Left ventricle myocardium superior (tissue), 1 donor: ENCODE measurements at places on chromosomes 5 and 9. TPM values are rescaled to one million over a fixed set of nuclear protein-coding genes. Genes with fewer than 3 reads are reported as not detected.

GRCh38 chr9:122389195-122389594 is 18.4 kb downstream of the PTGS1 start:
- no peak for DNase-seq

The CDH18 gene
- total RNA-seq = not detected

The GARIN3 gene
- not detected for total RNA-seq

DNA sequence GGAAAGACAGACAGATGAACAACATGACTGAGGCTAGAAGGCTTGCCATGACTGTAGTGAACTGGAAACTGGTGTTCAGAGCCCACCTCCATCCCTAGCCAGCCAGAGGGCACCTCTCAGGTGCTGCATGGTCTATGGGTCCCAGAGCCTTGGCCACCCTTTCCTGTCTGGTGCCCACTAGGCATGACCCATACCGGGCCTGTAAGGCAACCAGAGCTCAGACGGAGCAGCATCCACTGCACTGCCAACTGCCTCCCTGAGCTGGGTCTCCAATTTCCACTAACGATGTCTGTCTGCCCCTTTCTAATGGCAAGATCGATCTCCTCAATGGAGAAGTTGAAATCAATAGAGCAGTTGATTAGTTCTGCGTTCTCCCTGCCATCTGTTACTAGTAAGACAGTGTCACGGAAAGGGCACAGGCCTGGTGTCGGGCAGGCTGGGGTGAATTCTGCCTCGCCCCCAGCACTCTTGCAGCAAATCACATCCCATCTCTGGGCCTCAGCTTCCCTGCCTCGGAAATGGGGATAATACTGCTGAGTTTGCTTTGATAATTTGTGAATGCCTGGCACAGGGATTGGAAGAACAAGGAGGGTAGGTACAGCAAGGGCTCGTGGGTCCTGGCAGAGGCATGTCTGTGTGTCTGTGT is 172.3 kb upstream of the MVB12B start:
- DNase-seq = no peak

The SLIT3 gene
- 8.4 TPM for total RNA-seq

The MEIKIN gene
- total RNA-seq = not detected

DNA sequence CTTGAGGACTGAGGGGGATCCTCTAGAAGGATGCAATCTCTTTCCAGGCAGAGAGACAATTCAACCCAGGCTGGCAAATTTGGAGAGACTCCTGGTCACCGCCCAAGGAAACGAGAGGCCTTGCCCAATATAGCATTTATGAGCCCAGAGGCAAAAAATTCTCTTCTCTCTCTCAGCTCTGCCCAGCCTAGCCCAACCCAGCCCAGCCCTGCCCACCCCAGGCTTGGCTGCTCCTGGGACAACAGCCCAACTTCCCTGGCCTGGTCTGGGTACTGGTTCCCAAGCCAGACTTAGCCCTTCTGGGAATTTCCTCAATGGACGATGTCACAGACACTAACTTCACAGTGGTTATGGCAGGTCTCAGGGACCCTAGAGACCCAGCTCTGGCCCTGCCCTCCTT is 116.5 kb downstream of the PSD2 start:
- no peak for DNase-seq

DNA sequence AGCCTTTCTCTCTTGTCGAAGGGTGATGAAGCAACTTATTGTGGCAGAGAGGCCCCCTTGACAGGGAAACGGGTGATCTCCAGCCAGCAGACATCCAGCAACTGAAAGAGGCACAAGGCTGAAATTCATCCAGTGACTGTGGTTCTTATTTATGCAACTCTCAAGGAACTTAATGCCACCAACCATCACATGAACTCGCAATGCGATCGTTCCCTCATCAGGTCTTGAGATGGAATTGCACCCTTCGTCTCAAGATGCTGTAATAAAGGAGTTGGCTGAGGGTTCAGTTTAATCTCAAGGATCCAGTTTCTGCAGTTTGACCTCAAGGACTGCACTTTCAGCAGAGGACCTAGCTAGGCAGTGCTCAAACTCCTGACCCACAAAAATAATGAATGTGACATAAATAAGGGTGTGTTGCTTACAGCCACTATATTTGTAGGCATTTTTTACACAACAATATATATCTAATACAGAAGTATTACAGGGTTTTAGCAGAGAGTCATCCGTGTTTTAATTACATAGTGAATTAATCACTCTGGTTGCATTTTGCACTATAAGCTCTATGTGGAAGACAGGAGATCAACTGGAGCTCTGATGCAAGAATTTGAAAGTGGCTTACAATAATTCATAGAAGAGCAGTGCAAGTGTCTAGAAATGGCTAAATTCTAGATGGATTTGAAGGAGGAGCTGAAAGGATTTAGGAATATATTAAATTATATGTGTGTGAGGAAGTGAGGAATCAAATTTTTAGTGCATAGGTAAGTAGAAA is 957.8 kb upstream of the CTNND2 start:
- DNase-seq = no peak

The S1PR3 gene
- 19.8 TPM for total RNA-seq

- no peak for DNase-seq
Measured at GRCh38 chr5:1952021-1952420, 69.3 kb upstream of the IRX4 start.

The RMI1 gene
- 6.9 TPM for total RNA-seq

- DNase-seq = no peak
Measured at GRCh38 chr9:95570646-95571045, 53.9 kb upstream of the PTCH1 start.

DNA sequence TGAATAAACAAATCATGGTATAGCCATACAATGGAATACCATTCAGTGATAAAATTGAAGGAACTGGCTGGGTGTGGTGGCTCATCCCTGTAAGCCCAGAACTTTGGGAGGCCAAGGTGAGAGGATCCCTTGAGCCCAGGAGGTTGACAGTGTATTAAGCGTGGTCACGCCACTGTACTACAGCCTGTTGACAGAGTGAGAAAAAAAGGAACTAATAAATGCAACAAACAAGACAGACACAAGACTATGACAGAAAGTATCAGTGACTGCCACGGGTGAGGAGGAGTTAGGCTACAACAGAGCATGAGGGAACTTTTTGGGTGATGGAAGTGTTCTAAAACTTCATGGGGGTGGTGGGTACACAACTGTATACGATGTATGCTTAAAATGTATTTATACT is 2.2 kb downstream of the FNIP1 start:
- no peak for DNase-seq

The FOXI1 gene
- total RNA-seq = not detected

GRCh38 chr5:103224894-103225246 is 33.7 kb upstream of the MACIR start:
- no peak for DNase-seq

- no peak for DNase-seq
Measured at GRCh38 chr9:111360881-111361280, 30.9 kb upstream of the OR2K2 start.
